Dermis microvascular lymphatic vessel endothelial cell (primary cell): ENCODE measurements at places on chromosomes 7 and 10. TPM values are rescaled to one million over a fixed set of nuclear protein-coding genes. Genes with fewer than 3 reads are reported as not detected.

DNA sequence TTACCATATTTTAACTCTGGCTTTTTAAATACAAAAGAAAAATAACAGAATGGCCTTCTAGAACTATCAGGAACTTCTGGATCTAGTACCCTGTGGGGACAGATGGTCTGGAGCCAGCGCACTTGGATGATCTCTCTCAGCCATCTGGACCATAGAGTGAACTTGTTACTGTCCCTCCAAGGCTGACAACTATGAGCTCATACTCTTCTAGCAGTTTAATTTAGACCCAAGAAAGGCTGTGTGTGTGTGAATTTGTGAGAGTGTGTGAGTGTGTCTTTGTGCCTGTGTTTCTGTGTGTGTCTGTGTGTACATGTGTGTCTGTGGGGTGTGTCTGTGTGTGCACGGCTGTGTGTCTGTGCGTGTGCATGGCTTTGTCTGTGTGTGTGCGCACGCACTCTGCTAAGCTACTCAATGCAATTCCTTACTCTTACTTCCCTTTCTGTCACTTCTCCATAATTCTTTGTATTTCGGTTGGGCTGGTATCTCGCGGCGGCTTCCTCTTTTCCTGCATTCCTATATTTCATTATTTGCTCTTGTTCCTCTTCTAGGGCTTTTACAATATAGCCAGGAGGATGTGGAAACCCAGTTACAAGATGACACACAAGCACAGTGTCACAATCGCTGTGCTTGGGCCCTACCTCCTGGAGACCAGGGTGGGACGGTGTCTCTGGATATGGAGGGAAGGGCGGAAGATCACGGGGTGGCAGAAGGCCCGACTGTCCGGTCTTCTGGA lies 51.9 kb downstream of the IKZF1 start:
- DNase-seq = no peak

- DNase-seq = peak; percentile 38
These were observed 19.4 kb upstream of the CABCOCO1 start for GRCh38 chr10:61643316-61643751.

- peak; percentile 97 for DNase-seq
These were observed 154.1 kb downstream of the DGKB start for GRCh38 chr7:14748461-14748860.

DNA sequence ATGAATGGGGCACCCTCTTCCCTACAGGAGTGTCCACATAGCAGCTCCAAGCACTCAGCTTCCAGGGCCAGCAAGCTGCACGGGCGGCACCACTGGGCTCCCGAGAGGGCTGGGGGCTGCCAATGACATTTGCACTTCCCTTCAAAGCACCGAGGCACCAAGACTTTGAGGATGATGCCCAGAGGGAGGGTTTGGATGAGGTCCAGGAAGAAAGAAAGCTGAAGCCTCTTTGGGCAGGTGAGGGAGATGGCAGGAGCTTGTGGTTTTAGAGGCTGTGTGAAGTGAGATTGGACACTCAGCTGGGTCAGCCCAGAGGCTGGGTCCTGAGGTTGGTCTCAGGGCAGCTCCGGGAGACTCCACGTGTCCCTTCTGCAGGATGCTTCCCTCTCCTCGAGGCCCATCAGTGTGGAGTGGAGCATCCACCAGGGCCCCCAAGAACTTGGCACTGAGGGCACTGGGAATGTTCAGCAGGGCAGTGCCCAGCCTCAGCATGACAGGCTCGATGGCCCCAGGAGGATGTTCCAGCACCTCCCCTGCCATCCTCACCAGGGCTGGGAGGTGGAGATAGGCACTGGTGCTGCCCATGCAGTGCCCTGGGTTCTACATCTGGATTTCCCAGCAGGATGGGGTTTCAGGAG lies 54.9 kb upstream of the IGFBP3 start:
- no peak for DNase-seq

- DNase-seq = no peak
These were observed 141.2 kb downstream of the LYZL1 start for GRCh38 chr10:29430101-29430500.

Gene SLC18A3
- total RNA-seq = not detected in 2 replicates

DNA sequence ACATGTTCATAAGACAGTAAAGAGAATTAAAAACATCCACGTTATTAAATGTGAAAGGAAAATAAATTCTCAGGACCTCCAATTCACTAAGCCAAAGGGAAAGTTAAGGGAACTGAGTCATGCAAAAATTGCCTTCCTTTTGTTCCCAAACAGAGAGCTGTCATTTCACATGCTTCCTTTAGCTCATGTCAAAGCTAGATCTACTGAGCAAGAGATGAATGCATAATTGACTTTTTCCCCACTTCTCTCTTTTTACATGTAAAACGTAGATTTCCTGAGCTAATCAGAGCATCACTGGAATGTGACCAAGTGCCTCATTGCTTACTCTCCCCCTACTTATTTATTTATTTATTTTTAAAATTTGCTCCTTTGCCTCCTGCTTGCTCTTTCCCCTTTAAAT lies 129.1 kb upstream of the AMPH start:
- peak; percentile 60 for DNase-seq

DNA sequence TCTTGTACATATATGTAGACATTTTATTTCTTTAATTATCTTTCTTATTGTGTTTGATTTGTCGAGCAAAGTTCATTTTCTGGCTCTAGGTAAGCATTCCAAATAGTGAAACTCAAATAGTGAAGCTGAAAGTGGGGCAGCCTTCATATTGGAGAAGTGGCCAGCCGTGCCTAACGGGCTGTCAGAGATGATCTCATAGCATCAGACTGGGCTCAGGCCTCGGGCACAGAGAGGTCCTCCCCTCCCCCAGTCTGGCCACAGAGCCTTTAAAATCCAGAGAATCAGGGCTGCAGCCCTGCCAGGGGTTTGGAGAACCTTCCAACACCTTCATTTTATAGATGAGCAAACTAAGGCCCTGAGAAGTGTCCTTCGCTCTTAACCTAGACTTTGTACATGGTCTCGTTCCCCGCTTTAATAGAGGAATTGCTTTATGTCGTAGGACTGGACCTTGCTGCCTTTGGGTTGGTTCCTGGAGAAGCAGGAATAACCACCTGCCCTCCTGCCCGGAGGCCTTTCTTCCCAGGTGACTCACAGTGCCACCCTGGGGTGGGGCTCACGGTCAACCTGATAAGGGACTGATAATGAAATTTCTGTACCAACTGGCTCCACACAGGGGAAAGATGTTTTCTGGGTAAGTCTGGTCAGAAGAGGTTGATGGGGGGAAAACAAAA lies 7.3 kb downstream of the TSPAN15 start:
- no peak for DNase-seq

Gene MET
- total RNA-seq = 36.8 and 43.0 TPM in 2 replicates

Gene RSPH10B2
- 0.39 and 2.3 TPM in 2 replicates for total RNA-seq

- no peak for DNase-seq
These were observed 28.2 kb downstream of the ZNF25 start for GRCh38 chr10:37948210-37948609.

Gene FRAT1
- total RNA-seq = 3.9 and 4.6 TPM in 2 replicates

GRCh38 chr10:21076381-21076780 lies 179.3 kb upstream of the NEBL start:
- DNase-seq = no peak

DNA sequence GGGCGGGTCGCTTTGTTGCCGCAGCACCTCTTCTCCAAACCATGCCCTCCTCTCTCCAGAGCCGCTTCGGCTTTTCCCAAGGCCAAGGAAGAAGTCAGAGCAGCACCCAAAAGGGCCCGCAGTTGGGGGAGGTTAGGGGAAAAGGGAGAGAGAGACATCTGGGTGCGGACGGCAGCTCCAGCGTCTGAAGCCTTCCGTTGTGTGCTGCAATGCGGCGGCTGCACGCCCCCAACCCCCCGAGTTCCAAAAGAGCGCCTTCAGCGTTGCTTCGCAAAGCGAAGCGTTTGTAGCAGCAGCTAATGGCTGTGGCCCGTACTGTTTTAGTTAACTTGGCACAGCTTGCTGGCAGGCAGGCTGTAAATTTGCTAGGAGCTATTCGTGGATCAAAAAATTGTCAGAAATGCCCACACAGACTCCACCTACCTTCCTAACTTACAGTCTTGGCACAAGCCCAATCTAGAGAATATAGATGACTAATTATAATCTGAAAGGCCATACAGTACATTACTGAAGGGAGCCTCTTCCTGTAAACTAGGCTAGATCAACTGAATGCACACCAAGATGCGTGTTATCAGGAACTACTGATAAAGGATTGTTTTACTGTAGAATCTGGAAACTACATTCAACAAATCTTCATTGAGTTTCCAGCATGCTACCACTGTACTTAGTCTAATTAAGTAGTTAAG lies 1.1 kb upstream of the KBTBD2 start:
- peak; percentile 89 for DNase-seq

Gene ADIRF
- 26.0 and 44.4 TPM in 2 replicates for total RNA-seq

- no peak for DNase-seq
These were observed 5.0 kb downstream of the NUP205 start for GRCh38 chr7:135562720-135563119.

DNA sequence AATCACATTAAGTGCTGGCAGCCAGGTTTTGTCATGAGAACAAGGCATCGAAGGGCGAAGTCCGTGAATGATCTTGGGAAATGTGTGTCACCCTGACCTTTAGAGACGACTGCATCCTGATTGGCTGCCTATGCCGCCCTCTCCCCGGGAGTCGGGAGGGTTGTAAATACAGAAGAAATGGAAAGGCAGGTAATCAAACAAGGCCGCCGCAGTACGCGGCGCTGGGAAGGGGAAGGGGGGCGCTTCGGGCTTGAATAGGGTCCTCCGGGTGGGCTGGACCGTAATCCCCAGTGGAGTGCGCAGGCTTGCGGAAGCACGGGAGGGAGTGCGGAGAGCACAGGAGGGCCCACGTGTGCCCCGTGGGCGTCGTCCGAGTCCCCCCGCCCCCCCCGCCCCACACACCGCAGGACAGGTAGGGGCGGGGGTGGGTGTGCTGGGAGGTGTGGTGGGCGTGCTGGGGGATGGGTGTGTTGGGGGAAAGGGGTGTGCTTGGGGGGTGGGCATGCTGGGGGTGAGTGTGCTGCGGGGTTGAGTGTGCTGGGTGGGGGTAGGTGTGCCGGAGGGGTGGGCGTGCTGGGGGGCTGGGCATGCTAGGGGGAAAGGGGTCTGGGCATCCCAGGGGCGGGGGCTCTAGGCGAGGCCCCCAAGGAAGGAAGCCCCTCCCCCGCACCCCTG lies 169.4 kb downstream of the ARHGAP12 start:
- DNase-seq = peak; percentile 60

Gene ASB10
- total RNA-seq = not detected in 2 replicates

DNA sequence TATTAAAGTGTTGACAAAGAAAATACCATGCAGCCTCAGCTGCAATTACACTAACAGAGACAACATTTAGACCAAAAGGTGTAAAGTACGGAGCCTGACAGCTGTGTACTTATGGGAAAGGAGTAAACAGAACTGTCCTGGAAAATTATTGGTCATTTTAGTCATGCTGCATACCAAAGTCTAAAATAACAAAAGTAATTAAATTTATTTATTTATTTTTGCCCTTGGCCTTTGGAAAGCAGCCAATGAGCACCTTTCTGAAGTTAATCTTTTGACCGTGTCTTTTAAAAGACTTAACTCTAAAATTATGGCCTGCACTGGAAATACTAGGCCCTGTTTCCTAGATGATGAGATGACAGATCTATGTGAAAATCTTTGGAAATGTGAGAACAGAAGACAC lies 597.6 kb downstream of the NXPH1 start:
- no peak for DNase-seq
